ENCODE measurements at places on chromosomes 3 and 15. TPM values are rescaled to one million over a fixed set of nuclear protein-coding genes. Genes with fewer than 3 reads are reported as not detected.

The IP6K2 gene
- 104 TPM for total RNA-seq

DNA sequence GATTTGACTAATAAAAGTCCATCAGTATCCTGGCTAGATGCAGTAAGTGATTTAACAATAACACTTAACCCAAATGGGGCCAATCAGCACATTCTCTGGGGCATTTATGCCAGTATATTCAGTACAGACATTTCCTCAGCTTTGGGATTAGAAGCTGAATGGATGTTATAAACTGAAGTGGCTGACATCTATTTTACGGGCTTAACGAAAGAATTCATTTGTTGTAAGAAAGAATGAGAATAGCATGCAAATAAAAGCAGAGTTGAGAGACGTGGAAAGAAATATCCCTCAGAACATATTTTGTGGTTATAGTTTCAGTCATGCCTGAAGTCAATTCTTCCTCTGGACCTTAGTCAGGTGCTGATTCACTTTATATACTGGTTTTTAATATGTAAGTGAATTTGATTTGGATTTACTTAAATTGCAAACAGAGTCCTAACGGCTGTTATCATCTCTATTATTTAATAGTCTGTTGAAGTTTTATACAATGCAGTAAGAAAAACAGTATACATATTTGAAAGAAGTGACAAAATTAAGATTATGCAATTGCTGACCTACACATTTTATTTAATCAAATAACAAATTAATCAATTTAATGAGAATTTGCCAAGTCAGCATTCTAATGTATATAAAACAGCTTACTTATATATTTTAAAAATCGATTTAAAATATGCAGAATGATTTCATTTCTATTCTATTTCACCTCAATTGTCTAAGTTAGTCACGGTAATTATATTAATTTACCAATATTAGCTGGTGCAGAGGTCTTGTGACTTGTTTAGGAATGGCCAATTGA is 513.9 kb upstream of the CADM2 start:
- no peak for DNase-seq

DNA sequence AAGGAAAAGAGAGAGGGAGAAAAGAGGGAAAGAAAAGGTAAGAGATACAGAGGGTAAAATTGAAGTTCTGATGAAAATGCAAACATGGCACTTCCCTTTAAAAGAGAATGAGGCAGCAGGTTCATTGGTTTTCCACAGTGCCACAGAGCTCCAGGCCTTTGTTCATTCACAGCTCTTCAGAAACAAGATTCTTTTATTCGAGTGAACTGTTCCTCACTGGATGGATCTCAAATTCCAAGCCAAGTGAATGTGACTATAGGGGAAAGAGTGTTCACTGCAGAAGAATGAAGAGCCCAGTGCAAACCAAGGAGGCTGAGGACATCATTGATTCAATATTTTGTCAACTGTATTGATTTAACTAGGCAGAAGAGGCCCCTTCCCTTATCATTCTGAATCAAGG is 280.3 kb upstream of the PROK2 start:
- no peak for DNase-seq

The ISLR2 gene
- 1.5 TPM for total RNA-seq

The ZNF620 gene
- 6.1 TPM for total RNA-seq

The SGO1 gene
- total RNA-seq: 0.31 TPM

GRCh38 chr3:10835406-10835805 is 19.4 kb downstream of the SLC6A11 start:
- DNase-seq: no peak

Data from sciatic nerve (tissue), 2 donors.